IMR-90 (cell line): ENCODE measurements at places on chromosomes 6 and 20. TPM values are rescaled to one million over a fixed set of nuclear protein-coding genes. Genes with fewer than 3 reads are reported as not detected.
A peak's percentile ranks its signal among the peaks of the same experiment; 100 is the strongest.

GRCh38 chr6:110116258-110116657 is 63.2 kb downstream of the WASF1 start:
- no peaks in the 10 kb centered on the region for H3K36me3 ChIP-seq
- no peaks in the 10 kb centered on the region for H3K4me1 ChIP-seq
- H3K27me3 ChIP-seq, result no peaks in the 10 kb centered on the region
- H3K4me3 ChIP-seq, result no peak overlapping the region
- H3K27ac ChIP-seq, result no peak overlapping the region

DNA sequence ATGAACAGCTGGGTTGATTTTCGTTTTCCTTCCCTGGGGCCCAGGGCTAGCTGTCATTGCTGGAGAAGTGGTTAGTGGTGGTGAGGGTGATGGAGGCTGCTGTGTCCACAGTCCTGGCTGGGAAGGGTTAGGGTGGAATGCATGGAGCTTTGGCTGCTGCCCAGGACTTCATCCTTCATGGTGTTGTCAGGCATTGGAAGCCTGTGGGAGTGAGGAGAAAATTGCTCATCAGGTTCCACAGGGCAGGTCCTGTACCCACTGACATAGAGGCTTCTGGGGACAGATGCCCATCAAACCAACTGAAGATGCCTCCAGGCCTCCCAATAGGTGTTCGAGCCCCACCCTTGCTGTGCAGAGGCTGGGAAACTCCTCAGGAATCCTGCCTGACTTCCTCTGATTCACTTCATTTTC is 262.4 kb upstream of the SUPT3H start:
- H3K36me3 ChIP-seq, result no peaks in the 10 kb centered on the region
- H3K27me3 ChIP-seq, result no peaks in the 10 kb centered on the region; the same call in 1 of the 2 replicates
- peaks cover 3% of the 10 kb centered on the region for H3K4me1 ChIP-seq
- H3K4me3 ChIP-seq, result no peak overlapping the region
- DNase-seq, result peak; percentile 78

DNA sequence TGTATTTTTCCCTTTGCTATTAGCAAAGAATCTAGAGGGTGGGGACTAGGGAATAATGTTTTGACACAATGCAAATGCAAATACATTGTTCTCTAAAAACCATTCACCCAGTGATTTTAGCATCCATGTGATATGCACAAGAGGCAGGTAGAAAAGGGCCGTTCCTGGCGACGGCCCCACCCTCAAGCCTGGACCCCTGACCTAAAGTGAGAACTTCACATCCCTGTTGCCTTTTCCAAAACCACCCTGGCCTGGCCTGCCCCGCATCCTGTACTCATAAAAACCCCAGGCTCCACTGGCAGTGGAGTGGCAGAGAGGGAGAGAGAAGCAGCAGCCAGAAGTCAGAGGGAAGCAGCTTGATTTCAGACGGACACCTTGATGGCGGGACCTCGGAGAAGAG is 48.5 kb downstream of the MAP1LC3A start:
- peaks cover 3% of the 10 kb centered on the region; the same call in 1 of the 2 replicates for H3K4me1 ChIP-seq
- no peaks in the 10 kb centered on the region for H3K27me3 ChIP-seq
- no peak for DNase-seq
- H3K27ac ChIP-seq, result no peak overlapping the region
- H3K36me3 ChIP-seq, result no peaks in the 10 kb centered on the region

DNA sequence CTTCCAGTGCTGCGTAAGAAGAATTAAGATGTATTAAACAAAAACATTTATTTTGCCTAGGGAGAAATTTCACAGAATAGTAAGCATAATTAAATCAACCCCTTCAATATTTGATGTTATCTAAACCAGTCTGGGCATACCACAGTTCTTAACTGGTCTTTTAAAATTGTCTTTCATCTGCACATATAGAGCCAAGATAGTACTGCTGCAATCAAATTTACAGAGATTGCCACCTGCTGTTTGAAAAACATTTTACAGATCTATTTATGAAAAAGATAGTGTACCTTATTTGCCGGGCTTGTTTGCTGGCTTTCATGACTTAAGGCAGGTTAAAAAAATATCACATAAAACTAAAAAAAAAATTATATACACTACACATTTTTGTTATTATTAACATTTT is 323.2 kb downstream of the ADGRB3 start:
- no peak overlapping the region for H3K27ac ChIP-seq
- H3K27me3 ChIP-seq, result no peaks in the 10 kb centered on the region
- H3K4me1 ChIP-seq, result no peaks in the 10 kb centered on the region
- no peak overlapping the region for H3K4me3 ChIP-seq
- DNase-seq, result no peak
- H3K36me3 ChIP-seq, result no peaks in the 10 kb centered on the region

The RIPOR3 gene
- polyA plus RNA-seq, result 1.7 TPM in 2 replicates

DNA sequence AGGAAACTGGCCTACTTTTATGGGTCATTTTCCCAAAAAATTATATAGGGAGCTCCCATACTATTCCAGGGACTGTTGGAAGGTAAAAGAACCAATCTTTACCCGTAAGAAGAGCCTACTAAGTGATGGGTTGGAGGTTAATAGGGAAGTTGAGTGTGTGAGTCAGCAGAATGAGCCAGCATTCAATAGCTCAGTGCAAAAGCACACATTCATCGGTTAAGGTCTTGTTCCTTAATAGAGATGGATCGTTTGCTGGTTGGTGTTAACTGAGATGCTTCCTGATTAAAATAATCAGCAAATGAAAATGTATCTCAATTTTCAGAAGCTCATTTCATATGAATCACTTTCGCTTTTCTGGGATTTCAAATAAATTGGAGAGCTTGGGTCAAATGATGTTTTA is 115.3 kb upstream of the MRPS10 start:
- H3K4me1 ChIP-seq, result peaks cover under 1% of the 10 kb centered on the region; the same call in 1 of the 2 replicates
- no peaks in the 10 kb centered on the region for H3K27me3 ChIP-seq
- peaks cover 2% of the 10 kb centered on the region; the same call in 1 of the 2 replicates for H3K36me3 ChIP-seq
- H3K4me3 ChIP-seq, result no peak overlapping the region

The HCRTR2 gene
- not detected in 2 replicates for polyA plus RNA-seq

The KHDC1 gene
- polyA plus RNA-seq, result 4.1 and 5.5 TPM in 2 replicates

GRCh38 chr6:105330364-105330763 is 72.5 kb downstream of the PREP start:
- no peak for DNase-seq
- H3K4me3 ChIP-seq, result no peak overlapping the region
